HT1080 (cell line): ENCODE measurements at places on chromosomes 11 and 22. TPM values are rescaled to one million over a fixed set of nuclear protein-coding genes. Genes with fewer than 3 reads are reported as not detected.

KRTAP5-10 gene
- total RNA-seq = not detected in 2 replicates

PNPLA3 gene
- 1.7 and 4.3 TPM in 2 replicates for total RNA-seq

GRCh38 chr11:119153049-119153818 lies 4.4 kb downstream of the ABCG4 start:
- DNase-seq = no peak

GRCh38 chr22:27139935-27140511 lies 482.6 kb downstream of the MIAT start:
- peak; percentile 84 for DNase-seq

GLB1L2 gene
- under 0.01 and 0.34 TPM in 2 replicates for total RNA-seq

MACROD1 gene
- 19.9 and 22.5 TPM in 2 replicates for total RNA-seq

DNA sequence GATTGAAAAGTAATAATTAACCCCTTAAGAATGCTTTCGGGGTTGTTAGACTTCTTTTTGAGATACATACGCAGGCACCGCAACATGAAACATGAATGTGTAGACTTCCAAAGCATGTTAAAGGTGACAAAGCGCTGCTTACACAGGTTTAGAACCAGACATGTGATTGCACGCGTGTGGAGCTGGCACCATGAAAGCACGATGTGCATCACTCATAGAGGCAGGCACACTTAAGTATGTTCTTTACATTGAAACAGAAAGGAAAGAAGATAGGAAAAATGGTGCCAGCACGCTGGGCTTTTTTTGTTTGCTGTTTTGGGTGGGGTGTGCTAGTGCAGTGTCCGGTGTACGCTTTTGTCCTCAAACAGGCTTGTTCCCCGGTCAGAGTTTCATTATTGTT lies 83.6 kb upstream of the PPARA start:
- DNase-seq = peak; percentile 65

JHY gene
- total RNA-seq = 1.7 and 2.1 TPM in 2 replicates

DNA sequence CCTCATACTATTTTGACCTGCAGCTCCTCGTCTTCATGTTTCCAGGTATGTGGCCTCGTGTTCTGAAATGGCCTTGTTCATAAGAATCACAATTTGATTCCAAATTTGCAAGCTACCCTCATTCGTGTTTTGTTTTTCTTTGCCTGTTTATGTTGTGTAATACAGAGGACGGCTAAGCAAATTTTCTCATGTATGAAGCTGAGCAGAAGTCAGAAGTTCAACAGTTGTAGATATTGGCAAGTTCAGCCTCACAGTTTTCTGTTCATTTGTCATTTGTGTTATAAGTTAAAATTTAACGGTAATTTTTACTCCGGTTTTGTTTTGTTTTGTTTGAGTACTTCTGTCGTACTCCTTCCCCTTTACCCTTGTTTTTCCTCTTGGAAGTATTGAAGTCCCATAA lies 15.4 kb upstream of the CHEK1 start:
- no peak for DNase-seq
